ENCODE measurements at places on chromosomes 6 and 20.

- no peak for DNase-seq
Measured at GRCh38 chr20:62239278-62239879, 1.1 kb downstream of the OSBPL2 start.

DNA sequence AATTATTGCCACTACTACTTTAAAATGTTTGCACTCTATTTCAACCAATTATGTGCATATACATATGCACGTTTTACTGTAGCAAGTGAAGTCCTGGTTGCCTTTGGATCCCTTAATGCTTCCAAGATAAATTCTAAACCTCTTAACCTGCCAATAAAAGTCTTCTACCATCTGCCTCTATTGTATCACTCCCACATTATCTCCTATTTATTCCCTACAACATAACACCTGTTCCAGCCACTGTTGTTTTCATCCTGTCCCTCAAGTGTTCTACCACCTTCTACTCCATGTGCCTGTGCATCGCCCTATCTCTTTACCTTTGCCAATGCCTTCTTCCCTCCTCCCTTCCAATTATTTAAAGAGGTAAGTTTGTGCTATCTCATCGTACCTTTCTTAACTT lies 499.0 kb upstream of the RNF217 start:
- DNase-seq = no peak

GRCh38 chr20:39547546-39548408 lies 585.6 kb downstream of the DHX35 start:
- no peak for DNase-seq

- no peak for DNase-seq
Measured at GRCh38 chr6:29451471-29452193, 5.2 kb downstream of the OR11A1 start.

DNA sequence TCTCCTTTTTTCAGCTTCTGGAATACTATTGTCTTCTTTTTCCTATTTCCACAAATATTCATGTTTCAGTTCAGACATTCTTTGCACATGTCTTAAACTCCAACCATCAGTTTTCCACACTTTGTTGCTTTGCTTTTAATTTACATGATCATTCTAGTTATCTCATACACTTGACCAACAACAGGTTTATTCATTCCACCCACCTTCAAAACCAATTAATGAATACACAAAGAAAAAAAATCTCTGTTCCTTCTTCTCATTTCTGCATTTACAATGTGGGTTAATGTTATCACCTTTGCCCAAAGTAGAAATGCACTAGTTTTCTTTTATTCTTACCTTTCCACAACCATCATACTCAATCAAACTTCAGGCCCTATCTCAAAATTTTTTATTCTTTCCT lies 216.7 kb downstream of the FRK start:
- no peak for DNase-seq

GRCh38 chr20:24001712-24002405 lies 13.3 kb upstream of the GGTLC1 start:
- no peak for DNase-seq

Data from right forelimb (tissue), 1 donor.